Activated T-helper 1 cell treated with anti-CD3 and anti-CD28 coated beads, Interleukin-2, amount 50 U/mL, for 16 hours (primary cell): ENCODE measurements at places on chromosomes 13 and 19.

- no peak for DNase-seq
These were observed 443.4 kb downstream of the TBC1D4 start for GRCh38 chr13:75038393-75039113.

DNA sequence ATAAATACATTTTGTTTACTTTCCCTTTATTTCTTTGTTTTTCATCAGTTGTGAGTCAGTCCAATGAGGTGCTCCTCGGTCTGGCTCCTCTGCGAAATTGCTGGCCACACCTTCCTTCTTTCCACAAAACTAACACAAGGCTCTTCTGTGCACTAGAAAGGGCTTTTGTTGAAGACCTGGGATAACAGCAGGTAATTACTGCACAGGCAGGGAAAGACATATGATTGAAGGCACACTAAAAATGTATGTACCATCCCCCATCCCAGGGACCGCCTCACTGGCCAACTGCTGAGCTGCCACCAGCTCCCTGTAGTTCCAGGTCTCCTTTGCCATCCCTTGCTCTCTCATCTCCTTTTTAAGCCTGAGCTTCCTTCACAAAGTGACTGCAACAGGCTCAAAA, 180.5 kb downstream of the EFNB2 start:
- no peak for DNase-seq

DNA sequence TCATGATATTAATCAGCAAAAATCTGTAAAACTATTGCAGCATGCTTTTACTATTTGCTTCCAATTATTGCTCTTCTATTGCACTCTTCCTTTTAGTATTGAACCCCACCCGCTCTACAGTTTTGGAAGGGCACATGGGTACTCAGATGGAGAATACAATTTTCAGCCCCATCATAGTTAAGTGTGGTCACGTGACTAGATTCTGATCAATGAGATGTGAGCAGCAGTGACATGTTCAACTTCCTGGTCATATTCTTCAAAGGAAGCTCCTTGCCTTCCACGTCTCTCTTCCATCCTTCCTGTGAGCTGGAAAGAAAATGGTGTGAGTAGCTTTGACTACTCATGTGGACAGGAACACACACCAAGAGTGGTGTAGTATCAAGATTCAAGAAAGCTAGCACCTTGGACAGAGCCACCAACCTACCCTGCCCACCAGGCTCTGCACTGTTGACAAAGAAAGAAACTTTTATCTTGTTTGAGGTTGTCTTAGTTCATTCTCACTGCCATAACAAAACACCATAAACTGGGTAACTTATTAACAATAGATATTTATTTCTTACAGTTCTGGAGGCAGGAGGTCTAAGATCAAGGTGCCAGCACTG, 3.8 kb upstream of the FGF14 start:
- no peak for DNase-seq

GRCh38 chr13:47334173-47334572, 437.3 kb upstream of the HTR2A start:
- no peak for DNase-seq

- DNase-seq: no peak
These were observed 10.3 kb downstream of the LENG1 start for GRCh38 chr19:54149021-54149812.

DNA sequence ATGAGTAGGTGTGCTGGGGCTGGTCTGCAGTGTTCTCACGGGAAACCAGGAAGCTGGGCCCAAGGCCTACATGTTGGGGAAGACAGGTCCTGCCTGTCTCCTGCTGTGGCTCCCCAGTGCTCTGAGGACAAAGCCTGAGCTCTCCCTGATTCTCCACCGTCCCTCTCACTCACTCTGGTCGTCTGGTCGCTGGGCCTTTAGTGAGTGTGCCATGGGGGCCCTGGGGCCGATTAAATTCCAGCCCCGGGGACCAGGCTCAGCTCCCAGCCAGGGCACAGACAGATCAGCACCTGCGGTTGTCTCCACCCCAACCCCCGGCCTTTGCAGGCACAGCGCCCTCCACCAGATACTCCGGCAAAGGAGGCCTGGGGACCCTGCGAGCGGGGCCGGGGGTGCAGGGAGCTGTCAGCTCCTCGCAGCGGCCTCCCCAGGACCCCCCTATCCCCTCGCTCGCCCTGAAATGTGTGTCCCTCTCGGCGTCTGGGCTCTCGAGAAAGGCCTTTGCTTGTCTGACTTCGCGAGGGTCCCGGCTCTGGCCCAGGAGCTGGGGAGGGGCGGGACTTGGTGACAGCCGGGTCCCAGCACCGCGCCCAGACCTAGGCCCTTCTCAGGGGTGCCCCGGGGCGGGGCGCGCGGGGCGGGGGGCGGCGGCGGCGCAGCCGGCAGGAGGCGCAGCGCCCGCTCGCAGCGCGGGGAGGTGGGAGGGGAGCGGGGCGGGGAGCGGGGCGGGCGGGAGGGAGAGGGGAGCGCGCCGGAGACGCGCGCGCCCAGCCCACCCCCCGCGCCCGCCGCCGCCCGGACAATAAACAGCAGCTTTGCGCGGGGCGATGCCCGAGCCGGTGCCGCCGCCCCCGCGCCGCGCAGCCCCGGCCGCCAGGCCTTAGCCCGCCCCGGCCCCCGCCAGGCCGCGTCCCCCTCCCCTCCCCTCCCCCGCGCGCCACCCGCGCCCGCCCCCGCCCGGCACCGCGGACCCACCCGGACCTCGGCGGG, at the start of gene PALM:
PALM (plus strand) TSS at position 782 of the 990 bp plus-strand sequence. CDS start 212 bp downstream, outside the sequence.
- no peak for DNase-seq

- no peak for DNase-seq
These were observed 26.6 kb downstream of the ZSWIM9 start for GRCh38 chr19:48196933-48197665.
